ENCODE measurements at places on chromosomes 7 and 10.

DNA sequence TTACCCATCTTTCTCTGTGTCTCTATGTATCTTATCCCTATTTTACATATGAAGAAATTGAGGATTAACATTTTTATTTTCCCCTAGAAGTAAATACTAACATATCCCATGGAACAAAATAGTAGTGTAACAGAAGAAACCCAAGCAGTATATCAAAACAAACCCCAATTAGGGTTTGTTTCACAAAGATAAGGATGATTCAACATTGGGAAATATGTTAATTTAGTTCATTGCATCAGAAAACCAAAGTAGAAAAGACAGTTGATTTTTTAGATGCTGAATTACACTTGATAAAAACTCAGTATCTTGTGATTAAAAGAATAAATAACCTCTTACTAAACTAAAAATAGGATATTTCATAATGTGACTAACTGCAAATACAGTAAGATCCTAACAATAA lies 87.8 kb downstream of the GLCCI1 start:
- no peak for DNase-seq

DNA sequence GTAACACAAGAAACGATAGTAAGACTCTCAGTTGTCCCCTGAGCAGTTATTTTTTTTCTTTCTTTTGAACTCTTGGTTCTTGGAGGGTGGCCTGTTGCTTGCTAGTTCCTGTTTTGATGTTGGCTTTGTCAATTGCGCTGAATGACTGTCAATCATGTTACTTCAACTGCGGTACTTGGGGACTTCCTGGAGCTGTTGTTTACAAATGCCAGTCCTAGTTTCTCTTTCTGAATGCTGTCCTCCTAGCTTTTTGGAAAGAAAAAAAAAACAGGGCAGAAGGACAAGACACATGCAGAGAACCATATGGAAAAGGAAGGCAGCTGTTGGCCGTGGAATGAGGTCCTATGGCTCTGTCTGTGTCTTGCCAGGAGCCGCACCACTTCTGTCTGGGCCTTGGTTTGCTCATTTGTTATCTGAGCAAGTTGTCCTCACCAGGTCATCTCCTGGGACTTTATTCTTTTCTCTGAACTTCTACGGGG lies 7.0 kb upstream of the PDCD4 start:
- peak; percentile 69 for DNase-seq

DNA sequence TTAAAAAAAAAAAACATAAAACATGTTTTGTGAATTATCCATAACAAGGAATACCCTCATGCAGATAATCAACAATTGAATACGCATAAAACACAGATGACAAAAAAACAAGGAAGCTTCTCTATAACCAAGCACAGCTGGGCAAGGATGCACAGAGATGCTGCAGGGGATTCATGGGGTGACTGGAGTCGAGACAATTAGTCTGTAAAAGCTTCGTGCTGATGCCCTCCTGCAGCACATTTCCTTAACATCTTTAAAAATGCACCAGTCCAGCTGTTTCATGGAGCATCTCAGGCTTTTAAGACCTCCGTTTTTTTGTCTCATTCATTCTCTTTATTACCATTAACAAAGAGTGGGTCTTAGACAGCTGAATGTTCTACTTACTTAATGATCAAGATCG lies 794.0 kb upstream of the C7orf33 start:
- DNase-seq = no peak

GRCh38 chr7:28528899-28529298 lies 116.6 kb downstream of the CREB5 start:
- DNase-seq = no peak

DNA sequence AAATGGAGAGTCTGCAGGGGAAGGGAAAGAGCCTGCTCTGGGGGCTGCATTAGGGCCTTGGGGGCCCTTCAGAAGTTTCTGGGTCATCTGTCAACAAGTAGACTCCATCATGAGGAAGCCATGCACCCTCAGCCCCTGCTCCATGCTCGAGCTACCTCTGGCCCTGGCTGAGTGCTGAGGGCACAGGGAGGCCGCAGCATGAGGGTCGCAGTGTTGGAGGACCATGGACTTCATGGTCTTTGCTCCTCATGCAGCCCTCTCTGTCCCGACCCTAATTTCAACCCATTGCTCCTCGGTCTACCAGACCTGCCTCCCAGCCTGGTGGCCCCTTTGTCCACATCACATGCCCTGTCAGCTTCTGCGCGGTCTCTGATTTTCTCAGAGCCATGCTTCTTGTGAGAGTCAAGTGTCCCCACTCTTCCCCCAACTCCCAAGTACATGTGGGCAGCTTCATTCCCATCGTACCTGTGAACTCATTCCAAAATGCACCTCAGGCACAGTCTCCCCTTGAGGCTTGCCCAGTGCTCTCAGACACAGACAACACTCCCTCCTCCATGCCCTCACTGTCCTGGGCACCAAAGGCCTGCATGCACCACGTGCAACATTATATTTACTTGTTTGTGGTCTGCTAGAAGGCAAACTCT lies 14.7 kb downstream of the ZNF488 start:
- no peak for DNase-seq

GRCh38 chr7:24922099-24922773 lies 57.7 kb downstream of the OSBPL3 start:
- DNase-seq = no peak

GRCh38 chr7:1028775-1029636 lies 15.3 kb upstream of the GPR146 start:
- no peak for DNase-seq

- DNase-seq = no peak
These were observed 156.4 kb downstream of the OAT start for GRCh38 chr10:124262234-124262865.

- DNase-seq = no peak
These were observed 30.1 kb upstream of the PTPRN2 start for GRCh38 chr7:158617737-158618128.

Data from memory B cell (primary cell).